ENCODE measurements at places on chromosomes 11 and 22.

DNA sequence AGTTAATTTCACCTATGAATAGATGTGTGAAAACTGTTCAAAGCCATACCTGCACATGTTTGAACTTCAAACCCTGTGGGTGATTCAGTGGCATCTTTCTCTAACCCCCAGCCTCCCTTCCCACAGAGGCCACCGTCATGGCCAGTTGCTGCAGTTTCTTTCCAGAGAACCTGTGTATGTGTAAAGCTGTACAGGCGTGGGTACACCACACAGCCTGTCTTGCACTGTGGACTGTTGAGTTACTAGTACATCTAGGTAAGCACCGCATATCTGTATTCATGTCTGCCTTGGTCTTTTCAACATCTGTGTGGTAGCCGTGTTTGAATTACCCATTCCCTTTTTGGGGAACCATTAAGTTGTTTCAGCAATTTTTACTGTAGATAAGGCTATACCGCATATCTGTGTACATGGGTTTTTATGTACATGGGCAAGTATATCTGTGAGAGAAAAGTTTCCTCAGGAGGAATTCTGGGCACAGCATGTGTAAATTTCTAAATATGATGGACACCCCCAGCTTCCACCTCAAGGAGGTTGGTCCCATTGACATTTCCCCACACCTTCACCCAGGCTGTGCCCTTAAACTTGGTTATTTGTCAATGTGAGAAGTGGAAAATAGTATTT, 13.9 kb downstream of the NEAT1 start:
- DNase-seq: peak; percentile 28

GRCh38 chr11:116733043-116733755, 39.6 kb downstream of the BUD13 start:
- no peak for DNase-seq

- no peak for DNase-seq
Measured at GRCh38 chr11:27933992-27934829, 173.7 kb downstream of the KIF18A start.

DNA sequence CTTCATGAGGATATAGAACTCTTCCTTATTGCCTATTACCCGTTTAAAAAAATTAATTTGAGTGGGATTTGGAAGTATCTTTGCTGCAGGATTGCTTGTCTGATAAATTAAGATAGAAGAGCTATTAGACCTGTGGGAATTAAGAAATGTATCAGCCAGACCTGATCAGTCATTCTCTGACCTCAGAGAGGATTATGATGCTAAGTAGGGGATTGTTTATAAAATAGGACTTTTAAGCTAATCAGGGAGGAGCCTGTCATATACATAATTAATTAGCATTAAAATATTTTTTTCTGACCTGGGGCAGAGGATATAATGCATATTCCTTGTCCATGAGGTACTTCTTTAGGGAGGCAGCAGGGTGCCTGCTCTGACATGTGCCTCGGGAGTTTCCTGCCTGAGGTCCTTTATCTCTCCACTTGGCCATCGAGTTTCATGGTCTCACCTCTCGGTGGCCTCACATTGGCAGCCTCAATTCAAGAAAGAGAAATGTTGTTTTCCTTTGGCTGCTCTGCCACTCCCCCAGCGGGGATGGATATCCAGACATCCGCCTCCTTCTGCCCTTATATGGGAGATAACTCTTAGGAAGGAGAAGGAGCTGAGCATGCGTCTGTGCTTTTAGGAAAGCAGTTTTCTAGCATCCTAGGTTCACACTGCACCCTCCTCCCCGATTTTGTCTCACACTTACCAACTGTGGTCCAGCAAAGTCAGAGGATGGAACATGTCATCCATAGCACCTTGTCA, 41.1 kb downstream of the DIXDC1 start:
- no peak for DNase-seq

DNA sequence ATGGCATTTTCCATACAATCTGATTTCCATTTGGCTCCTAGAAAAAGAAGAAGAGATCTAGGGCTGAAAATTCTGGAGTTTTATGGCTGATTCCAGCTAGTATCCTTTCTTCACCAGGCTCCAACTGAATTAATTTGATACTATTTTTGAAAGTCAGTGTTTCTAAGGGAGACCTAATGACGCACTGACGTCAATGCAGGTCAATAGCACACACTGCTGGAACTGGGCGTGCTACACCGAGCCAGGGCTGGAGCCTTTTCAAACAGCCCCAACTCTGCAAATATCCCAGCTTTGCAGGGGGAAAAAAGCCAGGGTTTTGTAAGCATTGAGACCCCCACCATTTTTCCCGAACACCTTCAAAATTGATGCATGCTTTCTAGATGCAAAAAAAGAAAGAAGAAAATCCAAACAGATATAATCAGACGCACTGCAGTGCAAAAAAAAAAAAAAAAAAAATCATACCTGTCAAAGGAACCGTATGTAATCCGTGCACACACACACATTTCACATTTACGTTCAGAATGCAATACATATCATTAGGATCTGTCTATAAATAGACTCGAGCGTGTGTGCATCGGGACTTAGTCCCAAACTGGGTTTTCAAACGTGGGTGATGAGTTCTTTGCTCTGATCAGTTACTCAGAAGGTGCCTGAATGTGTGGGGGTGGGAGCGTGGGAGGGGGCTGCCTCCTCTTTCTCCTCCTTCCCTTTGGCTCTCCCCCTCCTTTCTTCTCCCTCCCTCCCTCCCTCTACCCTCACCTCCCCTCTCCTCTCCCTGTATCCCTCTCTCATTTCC, 124.5 kb upstream of the HSD17B12 start:
- no peak for DNase-seq

GRCh38 chr11:86091086-86091485, 22.2 kb upstream of the PICALM start:
- no peak for DNase-seq

DNA sequence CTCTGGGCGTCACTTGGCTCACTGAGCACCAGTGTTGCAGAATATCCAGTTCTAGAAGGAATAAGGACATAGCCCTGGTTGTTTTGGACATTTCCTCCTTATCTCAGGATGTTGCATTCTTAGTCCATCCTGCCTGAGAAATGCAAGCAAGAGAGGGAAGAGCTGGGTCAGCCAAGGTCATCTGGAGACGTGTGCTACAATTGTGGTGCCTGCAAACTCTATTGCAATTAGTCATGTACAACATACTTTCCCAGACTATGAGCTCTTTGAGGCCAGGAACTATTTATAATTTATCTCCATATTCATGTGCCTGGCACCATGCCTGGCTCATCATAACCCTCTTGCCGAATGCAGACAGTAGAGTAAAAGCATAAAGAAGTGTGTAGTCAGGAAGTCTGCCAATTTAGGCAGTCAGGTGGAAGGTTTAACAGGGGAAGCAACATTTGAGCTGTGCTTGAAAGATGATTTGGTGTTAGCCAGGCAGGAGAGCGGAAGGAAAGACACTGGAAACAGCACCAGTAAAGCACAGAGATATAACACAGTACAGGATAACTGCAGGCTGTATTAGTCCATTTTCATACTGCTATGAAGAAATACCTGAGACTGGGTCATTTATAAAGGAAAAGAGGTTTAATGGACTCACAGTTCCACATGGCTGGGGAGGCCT, 129.4 kb upstream of the PAX6 start:
- no peak for DNase-seq

- DNase-seq: no peak
Measured at GRCh38 chr11:111081021-111081511, 164.5 kb upstream of the POU2AF2 start.

DNA sequence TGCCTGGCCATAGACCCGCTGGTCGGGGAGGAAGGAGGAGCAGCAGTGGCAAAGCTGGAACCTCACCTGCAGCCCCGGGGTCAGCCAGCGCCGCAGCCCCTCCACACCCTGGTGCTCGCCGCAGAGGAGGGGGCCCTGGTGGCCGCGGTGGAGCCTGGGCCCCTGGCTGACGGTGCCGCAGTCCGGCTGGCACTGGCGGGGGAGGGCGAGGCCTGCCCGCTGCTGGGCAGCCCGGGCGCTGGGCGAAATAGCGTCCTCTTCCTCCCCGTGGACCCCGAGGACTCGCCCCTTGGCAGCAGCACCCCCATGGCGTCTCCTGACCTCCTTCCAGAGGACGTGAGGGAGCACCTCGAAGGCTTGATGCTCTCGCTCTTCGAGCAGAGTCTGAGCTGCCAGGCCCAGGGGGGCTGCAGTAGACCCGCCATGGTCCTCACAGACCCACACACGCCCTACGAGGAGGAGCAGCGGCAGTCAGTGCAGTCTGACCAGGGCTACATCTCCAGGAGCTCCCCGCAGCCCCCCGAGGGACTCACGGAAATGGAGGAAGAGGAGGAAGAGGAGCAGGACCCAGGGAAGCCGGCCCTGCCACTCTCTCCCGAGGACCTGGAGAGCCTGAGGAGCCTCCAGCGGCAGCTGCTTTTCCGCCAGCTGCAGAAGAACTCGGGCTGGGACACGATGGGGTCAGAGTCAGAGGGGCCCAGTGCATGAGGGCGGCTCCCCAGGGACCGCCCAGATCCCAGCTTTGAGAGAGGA, 11.9 kb downstream of the TMEM121B start:
- DNase-seq: no peak

- no peak for DNase-seq
Measured at GRCh38 chr11:59463190-59463641, 6.5 kb downstream of the OR4D6 start.

GRCh38 chr11:119831011-119831410, 102.0 kb upstream of the NECTIN1 start:
- DNase-seq: no peak

- DNase-seq: no peak
Measured at GRCh38 chr22:49887702-49888101, 30.5 kb downstream of the ALG12 start.

- DNase-seq: no peak
Measured at GRCh38 chr11:95831198-95831883, 41.0 kb downstream of the CEP57 start.

DNA sequence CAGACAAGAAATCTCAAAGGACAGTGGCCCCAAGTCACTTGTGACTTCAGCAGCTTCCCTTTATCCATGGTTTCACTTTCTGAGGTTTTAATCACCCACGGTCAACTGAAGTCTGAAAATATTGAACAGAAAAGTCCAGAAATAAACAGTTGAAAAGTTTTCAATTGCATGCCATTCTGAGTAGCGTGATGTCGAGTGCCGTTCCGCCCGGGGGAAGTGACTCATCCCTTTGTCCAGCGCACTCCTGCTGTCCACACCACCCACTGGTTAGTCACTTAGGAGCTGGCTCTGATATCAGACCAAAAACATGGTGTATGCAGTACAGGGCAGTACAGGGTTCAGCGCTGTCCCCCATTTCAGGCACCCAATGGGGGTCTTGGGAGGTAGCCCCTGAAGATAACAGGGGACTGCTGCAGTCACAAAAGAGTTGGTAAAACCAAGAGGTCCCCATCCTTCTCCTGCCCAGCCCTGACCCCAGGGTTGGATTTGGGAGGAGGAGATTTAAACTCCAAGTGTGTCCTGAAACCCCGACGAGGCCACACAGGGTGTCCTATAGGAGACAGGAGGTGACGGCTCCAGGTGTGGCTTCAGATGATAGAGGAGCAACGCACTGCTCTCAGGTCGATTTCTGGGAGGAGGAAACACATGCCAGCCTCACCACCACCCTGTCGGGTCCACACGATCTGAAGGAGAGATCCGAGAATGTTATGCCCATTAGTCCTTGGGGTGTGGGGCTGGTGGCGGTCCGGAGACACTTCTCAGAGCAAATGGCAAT, 390.1 kb downstream of the CTTN start:
- no peak for DNase-seq

DNA sequence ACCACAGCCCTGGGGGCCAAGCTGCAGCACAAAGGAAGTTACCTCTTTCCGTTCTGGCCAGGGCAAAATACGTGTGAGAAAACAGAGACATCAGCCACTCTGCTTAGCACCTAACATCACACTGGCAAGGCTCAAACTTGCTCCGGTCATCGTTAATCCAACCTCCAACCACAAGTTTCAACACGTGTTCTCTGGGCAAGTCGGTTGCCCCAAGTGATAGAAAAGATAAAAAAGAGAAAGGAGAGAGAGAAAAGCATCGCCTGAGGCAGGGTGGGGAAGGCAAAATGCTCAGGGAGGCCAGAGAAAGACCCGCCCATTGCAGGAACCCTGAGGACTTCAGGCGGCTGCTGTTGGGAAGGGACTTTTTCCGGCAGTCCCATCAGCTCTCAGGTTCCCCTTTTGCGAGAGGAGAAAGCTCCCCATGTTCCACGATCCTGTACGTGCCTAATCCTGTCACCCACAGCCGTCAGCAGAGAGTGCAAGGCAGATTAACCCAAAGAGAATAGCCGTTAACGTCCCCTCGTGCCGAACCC, 18.5 kb upstream of the B4GALNT4 start:
- peak; percentile 28 for DNase-seq

- no peak for DNase-seq
Measured at GRCh38 chr22:36027579-36027934, 1.1 kb downstream of the RBFOX2 start.

DNA sequence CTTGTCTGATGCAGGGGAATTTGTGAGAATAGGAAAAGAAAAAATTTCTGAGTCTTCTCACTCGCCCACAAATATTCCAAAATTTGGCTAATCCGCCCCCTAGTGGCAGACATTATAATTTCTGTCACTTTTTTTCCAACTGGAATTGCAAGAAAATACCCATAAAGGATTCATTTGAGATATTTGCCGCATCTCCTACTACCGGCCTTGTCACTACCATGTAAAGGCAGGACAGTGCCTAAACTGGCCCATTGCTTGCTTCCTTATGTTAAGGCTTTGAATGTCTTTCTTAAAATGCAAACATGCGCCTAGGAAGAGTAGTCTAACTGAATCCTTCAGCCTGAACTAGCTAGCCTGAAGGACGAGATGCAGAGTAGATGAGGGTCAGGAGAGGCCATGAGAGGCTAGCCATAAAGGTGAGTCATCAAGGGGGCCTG, 9.3 kb upstream of the CEP295 start:
- DNase-seq: peak; percentile 49

DNA sequence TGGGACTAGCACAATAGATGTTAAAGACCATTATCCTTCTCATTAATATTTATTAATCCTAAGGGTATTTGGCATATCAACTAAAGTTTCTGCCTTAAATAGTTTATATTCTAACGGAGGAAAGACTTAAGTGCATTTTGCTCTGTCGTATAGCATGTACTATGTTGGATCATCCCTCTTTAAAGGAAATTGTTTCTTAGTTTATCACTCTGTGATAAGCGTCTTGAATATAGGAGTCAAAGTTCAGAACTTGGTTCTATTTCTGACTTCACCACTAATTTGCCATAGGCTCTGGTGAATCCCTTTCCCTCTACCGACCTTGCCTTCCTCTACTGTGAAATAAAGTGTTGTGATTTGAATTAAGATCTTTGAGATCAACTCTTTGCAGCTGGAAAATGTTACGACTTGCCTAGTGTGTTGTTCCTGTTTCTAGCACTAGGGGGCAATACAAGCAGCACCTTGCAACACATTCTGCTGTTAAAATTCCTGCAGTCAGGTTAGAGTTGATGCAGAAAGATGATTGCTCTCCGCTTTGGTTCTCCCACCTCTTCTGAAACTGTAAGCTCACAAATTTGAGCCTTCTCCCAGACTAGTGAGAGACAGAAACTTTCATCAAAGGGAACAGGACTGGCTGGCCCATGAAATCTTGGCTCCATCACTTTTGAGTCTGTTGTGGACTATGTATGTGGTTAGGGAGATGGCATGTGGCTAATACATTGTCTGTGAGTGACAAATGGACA, 27.8 kb upstream of the ZNRF3 start:
- DNase-seq: peak; percentile 65
